ENCODE measurements at places on chromosomes 3 and 15.

- peak; percentile 49 for DNase-seq
Measured at GRCh38 chr3:188947401-188948280, 224.1 kb upstream of the TPRG1 start.

GRCh38 chr3:5009506-5010109 lies 30.4 kb downstream of the BHLHE40 start:
- no peak for DNase-seq

DNA sequence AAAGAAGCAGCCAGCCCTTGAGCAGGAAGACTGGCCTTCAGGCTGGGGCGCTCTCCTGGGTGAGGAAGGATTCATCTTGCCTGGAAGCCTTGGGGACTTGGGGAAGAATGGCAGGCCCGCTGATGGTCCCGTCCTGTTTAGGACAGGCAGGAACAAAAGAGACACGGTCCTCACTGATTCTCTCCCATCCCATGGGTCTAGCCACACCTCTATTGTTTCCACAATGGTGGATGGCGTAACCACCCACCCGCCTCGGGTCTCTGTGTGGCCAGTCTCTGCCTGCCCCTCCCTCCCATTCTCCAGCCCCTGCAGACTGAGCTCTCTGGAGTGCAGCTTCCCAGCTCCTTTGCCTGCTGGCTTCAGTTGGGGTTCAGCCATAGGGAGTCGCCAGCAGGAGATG lies 284.3 kb downstream of the UACA start:
- DNase-seq: no peak

DNA sequence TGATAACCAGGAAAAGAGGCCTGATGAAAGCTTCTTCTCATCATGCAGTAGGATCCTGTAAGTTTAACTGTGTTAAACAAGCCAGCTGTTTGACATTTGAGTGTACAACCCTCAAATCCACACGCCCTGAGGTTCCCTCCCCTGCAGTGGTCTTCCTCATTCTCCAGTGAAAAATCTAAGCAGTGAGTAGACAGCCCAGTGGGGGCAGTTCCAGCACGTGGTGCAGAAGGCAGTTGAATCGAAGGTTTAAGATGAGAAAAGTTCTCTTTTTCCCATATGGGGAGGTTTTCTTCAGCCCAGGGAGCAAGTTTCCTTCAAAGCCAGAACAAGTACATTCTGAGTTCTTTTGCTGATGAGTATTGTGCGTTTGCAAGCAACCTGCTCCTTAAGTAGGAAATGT lies 174.5 kb downstream of the NR2F2 start:
- DNase-seq: no peak

- DNase-seq: no peak
Measured at GRCh38 chr15:82139823-82140268, 94.0 kb upstream of the MEX3B start.

- DNase-seq: no peak
Measured at GRCh38 chr15:76337696-76338485, 1.3 kb downstream of the ISL2 start.

DNA sequence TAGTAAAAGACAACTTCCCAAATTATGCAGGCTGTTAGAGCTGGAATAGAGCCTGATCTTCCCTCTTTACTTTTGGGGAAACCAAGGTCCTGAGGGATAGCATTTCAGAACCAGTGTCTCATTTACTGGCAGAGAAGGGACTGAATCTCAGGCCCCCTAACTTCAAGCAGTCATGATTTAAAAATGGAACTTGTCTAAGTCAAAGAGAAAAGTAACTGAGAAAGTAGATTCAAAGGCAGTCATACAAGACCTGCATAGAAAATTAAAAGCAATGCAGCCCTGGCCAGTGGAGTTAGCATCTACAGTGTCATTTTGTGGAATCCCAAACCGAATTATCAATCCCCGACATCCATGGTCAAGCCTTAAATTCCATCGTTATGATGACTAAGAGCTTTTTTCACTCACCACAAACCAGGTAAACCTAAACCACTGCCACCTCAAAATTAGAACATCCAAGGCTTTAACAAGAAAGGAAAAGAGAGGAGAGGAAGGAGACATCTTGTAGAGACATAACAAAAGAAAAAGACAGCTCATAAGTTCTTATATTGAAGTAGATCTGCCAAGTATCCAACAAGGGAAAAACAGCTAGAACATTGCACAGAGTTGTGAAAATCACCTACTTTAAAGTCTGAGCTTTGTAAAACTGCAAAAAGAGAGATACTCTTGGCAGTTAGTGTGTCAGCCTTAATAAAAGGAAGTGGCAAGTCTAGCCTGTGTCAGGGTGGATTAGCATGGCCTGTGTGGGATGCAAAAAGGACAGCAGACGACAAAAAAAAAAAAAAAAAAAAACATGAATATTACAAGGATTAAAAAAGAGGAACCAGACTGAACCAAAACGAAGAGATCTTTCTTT lies 54.1 kb upstream of the CCR2 start:
- no peak for DNase-seq

GRCh38 chr3:9278498-9278897 lies 29.1 kb upstream of the SRGAP3 start:
- no peak for DNase-seq

- no peak for DNase-seq
Measured at GRCh38 chr3:123383091-123384053, 65.5 kb downstream of the ADCY5 start.

DNA sequence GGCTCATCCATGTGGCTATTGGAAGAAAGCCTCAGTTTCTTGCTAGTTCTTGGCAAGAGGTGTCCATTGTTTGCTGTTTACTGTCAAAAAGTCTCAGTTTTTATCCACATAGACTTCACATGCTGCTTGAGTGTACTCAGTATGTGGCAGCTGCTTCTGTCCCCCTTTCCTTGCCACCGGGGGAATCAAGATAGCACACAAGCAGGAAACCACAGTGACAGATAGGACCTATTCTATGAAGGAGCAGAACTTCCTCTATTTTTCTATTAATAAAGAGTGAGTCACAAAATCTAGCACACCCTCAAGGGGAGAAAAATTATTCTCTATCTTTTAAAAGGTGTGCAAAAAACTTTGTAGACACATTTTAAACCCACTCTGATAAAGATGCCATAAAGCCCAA lies 121.4 kb upstream of the GMNC start:
- no peak for DNase-seq

All from epithelial cell of prostate (primary cell).